ENCODE measurements at places on chromosomes 7 and 10.

- DNase-seq, result no peak
Observed at GRCh38 chr7:37353949-37354655, 94.6 kb downstream of the ELMO1 start.

- DNase-seq, result no peak
Observed at GRCh38 chr10:124328477-124329220, 90.1 kb downstream of the OAT start.

DNA sequence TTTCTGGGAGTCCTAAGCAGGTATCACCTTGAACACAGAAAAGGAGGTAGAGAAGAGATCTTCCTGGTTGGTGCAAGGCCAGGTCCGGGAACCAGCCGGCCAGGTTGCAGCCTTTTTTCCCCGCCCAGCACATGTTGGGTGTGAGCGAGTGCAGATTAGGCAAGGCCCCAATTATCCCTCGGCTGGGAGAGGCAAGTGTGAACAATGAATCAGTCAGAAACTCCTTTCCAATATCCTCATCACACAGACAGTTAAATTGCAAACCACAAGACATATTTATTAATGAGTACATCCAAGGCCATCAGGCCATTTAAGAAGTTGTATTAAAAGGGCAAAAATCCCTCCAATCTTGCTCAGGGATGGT is 115.0 kb upstream of the AFAP1L2 start:
- peak; percentile 21 for DNase-seq

DNA sequence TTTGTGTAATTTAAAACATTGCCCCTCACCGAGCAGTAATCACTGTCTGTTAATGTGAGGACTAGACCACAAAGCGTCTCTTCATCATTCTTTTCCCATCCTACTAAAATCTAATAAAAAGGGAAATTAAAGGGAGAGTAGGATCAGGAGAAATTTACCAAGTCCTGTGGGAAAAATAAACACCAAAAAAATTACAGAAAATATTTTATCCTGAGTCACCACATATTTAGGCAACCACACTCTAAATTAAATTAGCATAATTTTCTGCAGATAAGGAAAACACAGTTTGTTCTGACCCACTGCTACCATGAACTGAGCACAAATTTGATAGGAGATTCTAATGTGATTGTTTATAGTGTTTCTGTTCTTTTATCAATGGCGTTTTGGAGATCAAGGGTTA is 49.3 kb downstream of the CCDC6 start:
- DNase-seq, result peak; percentile 14

DNA sequence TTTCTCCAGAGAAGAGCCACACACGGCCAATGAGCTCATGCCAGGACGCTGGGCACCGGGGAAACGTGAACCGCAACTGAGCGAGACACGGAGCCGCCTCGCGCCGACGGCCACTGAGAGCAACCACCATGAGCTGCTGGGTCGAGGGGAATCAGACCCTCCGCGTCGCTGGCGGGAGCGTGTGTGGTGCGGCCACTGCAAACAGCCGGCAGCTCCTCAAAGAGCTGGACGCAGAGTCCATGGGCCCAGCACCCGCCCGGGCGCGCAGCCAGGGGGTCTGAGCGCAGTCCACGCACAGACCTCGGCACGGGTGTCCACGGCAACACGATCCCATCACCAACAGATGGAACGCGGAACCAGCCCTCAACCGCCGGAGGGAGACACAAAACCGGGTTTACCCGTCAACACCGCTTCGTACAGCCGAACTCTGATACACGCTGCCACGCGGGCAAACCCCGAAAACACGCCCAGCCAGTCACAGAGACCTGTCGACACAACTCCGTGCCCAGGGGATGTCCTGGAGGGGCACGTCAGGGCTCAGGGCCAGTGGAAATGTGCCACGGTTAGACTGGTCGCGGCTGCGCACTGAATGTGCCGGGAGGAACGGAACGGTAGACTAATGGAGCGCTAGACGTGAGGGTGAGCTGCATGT is 147.1 kb downstream of the ELFN1 start:
- no peak for DNase-seq

GRCh38 chr10:132462463-132463332 is 65.7 kb downstream of the PWWP2B start:
- DNase-seq, result no peak

DNA sequence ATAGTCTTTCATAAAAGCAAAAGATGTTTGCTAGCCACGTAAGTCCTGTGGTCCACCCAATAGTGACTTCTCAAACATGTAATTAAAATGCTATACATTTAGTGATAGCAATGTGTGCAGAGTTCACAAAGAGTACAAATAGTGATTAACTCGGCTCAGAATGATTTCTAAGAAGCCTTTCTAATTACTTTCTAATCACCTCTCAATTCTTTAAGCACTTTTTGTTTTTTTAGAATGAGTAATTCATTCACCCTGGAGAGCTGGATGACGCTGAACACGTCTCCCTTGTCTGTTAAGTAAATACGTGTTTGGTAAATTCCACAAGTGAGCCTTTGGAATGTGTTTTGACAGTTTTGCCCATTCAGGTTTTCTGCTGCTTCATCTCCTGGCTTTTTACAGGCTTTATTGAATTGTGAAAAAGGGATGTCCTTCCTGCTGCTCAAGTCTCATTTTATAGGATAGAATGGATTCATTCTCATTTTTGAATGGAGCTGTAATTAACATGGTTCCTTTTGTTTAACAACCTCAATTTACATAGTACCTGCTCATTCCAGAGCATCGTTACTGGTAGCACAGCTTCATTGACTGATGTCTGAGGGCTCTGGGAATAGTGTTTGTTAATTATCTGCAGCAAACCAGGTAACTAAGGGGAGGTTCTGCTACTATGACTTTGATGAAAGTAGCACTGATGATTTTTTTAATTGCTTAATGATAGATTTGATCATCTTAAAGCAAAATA is 212.1 kb downstream of the VTI1A start:
- DNase-seq, result no peak

DNA sequence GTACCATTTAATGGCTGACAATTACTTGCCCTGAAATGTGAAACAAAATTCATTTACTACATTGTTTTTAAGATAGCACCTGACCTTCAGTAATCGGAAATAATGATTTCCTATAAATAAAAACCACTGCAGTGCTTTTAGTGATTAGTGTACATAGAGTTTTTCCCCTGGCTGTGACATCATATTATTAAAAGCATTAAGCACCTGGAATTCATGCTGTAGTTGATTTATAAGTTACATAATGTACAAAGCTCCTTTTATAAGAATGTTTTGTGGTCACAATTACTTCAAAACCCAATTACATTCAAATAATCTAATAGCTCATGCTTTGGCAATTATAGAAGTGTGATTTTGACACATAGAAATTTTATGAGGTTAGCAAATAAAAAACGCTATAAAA is 44.3 kb upstream of the EIF4H start:
- no peak for DNase-seq

GRCh38 chr10:86668297-86669165 is at the start of gene LDB3:
TSS of gene LDB3 (plus strand) at chr10:86668511. CDS start at chr10:86668692, 181 bp downstream.
- peak; percentile 39 for DNase-seq

DNA sequence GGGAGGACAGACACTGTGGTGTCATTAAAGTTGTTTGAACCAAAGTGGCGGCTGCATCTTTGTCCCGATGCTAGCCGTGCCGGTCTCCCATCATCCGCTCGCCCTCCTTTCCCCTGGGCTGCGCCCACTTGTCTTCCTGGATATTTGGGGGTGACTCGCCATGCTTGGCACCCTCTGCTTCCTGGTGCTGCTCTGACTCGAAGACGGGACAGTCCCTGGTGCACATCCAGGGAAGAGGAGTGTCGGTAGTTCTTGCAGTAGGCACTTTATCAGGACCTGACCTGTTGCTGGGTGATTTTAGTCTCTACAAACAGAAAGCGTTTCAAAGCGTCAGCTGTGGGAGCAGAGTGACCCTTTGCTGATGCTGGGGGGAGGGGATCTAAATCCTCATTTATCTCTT is 68.3 kb upstream of the DNAJB6 start:
- DNase-seq, result no peak

- peak; percentile 9 for DNase-seq
Observed at GRCh38 chr7:88357781-88358525, 51.3 kb upstream of the STEAP4 start.

DNA sequence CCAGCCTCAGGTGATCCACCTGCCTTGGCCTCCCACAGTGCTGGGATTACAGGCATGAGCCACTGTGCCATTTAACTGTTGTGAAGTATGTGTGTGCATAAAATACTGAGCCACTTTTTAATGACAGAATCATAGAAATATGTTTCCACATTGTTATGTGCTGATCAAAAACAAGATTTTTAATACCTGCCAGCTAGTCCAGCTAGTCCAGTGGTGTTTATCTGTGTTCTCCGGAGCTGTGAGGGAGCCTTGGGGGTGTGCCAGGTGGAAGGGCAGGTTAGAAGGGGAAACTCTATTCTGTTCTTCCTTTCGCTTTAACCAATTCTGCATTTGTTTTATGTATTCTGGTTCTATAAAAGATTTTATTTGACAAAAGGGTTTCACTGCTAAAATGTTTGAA is 7.0 kb downstream of the FAM221A start:
- DNase-seq, result peak; percentile 9

DNA sequence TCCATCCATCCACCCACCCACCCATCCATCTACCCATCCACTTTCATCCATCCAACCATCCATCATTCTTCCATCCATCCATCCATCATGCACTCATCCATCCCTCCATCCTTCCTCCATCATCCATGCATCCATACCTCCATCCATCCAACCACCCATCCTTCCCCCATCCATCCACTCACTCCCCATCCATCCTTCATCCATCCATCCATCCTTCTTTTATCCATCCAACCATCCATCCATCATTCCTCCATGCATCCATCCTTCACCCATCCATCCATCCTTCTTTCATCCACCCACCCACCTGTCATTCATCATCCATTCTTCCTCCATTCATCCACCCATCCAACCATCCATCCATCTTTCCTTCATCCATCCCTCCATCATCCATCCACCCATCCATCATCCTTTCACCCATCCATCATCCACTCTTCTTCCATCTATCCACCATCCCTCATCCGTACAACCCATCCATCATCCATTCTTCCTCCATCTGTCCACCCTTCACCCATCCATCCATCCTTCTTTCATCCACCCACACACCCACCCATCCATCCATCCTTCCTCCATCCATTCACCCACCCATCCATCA is 428.2 kb downstream of the DNAJB6 start:
- DNase-seq, result no peak

DNA sequence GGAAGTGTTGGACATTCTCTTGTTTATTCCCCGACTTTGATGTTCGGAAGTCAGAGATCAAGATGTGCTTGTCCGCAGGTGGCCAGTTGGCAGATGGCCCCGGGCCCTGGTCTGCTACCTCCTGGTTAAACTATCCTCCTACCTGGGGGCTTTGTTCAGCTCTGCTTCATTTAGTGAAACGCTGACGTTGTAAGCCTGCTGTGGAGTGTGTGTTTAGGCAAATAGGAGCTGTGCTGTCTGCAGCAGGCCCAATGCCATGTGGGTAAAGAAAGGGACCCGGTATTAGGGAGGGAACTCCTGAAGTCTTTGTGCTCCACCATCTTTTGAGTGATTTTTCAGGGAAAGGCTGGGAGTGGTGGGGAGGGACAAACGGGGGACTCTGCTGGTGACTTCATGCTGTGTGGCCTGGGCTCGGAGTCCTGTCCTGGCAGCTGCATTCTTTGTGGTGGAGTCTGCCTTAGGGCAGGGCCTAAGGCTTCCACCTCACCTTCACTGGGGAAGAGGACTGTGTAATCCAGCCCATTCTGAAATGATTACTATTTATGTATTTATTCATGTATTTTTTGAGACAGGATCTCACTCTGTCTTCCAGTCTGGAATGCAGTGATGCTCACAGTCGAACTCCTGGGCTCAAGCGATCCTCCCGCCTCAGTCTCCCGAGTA is 171.1 kb upstream of the KLF6 start:
- no peak for DNase-seq

- DNase-seq, result no peak
Observed at GRCh38 chr7:150788474-150789269, 11.5 kb downstream of the TMEM176B start.

Data from AG20443 (cell line).